Ascending aorta (tissue), 2 donors: ENCODE measurements at places on chromosomes 5 and 9.

GRCh38 chr9:15268782-15269181 lies 38.2 kb downstream of the TTC39B start:
- no peak for DNase-seq

DNA sequence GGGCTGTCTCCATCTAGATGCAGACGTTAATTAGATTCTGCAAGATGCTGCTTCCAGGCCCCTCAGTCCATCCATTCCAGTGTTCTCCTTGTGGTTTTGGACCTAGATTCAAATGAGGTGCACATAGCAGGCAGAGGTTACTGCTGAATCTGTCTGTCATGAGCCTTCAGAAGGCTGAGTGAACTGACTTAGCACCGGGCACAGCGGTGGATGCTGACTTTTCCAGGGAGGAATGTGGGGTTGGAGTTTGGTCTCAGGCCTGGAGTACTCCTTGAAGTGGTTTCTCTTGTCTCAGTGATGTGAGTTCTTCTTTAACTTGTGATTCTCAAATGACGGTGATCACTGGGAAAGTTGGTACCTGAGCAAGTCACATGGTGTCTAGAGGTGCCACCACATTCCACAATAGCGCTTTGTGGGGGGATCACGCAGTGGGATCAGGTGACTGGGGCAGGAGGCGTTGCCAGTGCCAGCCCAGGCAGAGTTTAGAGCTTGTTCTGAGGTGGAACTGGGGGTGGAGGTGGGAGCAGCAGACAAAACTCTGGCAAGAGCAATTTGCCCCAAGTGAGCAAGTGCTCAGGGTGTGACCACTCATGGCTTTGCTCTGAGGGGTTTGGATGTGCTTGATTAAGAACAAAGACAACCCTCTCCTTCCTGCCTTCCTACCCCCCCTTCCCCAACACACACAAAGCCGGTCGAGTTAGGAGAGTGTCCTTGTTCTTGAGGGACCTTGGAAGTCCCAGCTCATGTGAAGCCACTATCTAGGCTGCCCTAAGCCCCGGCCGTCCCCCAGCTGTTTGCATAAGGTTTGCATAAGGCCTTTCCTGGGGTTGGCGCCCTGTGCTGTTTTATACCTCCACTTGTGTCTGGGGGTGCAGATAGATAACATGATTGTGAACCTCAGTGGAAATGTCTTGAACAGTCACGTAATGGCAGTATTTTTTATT lies 25.1 kb downstream of the JADE2 start:
- DNase-seq = no peak

GRCh38 chr5:57221049-57221568 lies 47.2 kb downstream of the GPBP1 start:
- no peak for DNase-seq

- DNase-seq = no peak
Observed at GRCh38 chr5:14269395-14269794, 126.3 kb downstream of the TRIO start.

DNA sequence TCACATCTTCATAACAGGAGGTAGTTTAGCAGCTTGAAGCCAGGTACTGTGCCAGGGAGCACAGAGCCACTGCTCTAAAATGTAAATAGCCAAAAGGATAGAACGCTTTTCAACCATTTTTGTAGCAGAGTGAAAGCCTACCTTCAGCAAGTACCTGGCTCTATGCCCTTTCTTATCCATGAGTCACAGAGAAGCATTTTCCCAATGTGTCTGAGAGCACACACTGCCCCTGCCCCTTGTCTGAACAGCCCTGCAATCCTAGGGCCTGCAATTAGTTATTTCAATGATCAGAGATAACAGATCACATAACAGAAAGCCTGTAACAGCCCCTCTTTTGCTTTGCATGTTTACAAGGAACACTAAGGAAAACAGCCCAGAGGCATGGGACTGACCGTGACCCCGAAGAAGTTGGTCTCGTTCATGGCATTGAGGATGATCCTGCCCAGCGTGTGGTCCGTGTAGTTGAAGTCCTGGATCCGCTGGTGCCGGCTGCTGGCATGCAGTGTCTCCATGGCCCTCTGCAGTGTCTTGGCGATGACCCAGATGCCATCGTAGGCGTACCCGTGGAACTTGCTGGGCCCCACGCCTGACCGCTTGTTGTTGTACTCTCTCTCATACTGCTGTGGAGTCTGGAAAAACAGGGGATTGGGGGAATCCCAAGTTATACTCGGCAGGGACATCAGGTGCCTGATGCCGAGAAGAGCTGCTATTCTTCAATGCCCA lies 198.3 kb upstream of the TBC1D2 start:
- DNase-seq = no peak

DNA sequence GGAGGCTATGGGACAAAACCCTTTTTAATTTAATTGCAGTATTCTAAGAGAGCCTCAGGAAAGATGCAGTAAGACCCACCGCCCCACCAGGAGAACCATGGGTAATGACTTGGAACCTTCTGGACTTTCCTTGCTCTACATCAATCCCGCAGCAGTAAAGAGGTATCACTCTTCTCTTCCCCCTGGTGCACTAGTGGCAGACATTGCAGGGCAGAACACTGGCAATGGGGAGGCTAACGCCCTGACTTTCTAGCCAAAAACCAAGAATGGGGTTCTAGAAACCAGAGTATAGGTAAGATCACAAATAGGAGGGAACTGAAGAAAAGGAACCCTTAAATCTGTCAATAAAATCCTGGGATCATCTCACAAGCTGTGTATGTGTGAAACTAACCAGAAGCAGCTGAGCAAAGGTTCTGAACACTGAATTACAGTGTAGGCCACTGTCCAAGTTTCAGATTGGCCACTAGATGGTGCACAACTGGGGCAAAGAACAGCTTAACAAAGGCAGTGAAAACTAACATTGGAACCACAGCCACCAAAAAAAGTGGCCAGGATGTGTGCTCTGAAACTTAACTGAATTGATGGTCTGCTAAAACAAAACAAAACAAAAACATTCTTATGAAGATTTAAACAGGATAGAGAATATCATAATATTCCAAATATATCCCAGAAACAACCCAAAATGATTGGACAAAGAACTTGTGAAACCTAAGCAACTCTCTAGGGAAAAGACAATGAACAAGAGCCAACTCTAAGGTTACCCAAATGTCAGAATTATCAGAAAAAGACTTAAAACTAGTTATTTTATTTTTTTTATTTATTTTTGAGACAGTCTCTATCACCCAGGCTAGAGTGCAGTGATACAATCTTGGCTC lies 6.6 kb upstream of the FAM151B start:
- no peak for DNase-seq

DNA sequence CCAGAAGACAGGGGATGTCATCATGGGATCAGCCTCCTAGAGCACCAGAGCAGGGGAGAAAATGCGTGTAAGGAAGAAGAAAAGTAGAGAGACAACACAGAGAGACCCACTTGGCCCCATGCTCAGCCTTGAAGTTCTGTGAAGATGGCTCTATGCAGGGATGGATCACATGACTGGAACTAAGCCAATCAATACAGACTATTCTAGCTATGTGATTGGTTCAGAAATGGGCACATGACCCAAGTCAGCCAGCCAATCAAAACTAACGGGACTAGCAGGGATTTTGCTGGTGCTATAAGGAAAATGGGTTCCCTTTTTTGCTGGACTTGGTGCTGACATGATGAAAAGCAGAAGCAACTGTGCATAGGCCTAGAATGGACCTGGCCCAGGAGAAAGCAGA lies 173.0 kb upstream of the TBC1D2 start:
- no peak for DNase-seq

DNA sequence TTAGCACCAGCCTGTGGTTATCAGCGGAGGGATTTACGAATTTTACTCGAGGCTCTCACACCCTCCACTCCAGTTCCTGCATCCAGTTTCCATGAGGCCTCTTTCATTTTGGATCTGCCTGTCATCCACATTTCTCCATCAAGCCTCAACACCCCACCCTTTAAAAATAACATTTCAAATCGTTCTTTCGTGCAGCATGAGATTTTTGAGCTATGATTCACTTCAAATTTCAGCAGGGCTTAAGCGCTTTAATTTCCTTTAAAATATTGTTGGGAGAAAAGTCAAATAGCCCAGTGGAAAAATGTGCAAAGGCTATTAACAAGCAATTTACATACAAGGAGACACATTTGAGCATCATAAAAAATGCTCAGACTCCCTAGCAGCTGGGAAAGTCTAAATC lies 103.2 kb downstream of the MSX2 start:
- DNase-seq = no peak

- DNase-seq = no peak
Observed at GRCh38 chr9:135332979-135333748, 146.4 kb upstream of the PPP1R26 start.

- no peak for DNase-seq
Observed at GRCh38 chr9:110426052-110426709, 88.5 kb upstream of the TXNDC8 start.

GRCh38 chr5:140800816-140801493 lies at the start of gene PCDHA3:
PCDHA3 (plus strand) TSS chr5:140801057.
- no peak for DNase-seq

DNA sequence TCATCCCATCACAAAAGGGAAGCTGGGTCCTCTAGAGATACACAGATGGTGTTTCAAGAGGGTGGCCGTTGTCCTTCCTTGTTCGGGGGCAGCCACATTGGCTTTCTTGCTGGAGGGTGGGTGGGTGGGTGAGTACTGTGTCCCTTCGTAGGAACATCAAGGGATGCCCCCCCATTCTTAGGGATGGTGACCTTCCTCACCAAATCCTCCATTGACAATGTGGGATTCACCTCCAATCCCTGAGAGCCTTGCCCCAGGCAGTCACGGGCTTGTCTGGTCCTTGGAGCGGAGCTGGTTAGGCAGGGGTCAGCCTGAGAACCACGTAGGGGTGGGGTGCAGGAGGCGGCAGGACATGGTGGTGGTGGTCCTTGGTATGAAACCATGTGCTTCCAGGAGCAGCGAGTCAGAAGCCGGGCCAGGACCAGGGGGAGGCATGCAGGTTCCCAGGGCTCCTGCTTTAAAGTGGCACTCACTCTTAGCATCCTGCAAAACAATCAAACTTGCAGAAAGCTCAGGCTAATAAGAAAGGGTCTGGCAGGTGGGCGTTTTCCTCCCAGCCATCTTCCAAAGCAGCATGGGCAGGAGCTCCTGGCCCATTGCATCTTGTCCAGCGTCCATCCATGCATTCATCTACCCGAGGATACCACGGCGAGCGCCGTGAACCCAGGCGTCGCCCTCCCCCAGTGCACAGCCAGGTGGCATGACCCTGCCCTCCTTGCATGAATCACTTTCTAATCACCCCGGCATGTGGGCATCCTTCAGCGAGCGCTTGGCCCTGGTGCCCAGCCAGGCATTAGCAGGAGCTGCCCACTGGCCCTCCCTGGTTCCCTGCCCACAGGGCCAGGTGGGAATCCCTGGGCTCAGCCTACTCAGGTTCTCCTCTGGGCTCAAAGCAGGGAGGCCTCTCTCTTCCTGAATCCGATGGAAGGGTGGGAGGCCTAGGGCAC lies 76.4 kb downstream of the NTNG2 start:
- DNase-seq = no peak

- no peak for DNase-seq
Observed at GRCh38 chr5:80915716-80916115, 44.4 kb upstream of the RASGRF2 start.

DNA sequence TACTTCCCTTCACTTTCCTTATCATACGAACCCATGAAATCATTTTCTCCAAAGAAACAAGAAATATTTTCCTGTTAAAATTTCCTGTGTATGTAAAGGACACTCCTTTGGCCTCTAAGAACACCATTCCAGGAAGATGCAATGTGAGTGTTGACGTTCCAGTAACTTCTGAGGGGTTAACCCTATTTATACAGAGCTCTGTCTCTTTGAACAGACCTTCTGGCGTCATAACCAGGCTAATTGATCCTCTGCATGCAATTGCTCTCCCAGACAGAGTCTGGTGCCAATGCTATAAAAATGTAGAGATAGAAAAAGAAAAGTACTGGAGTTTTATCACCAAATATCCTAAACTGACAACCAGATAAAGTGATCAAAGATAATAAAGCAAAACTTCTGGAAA lies 218.5 kb downstream of the TLE1 start:
- DNase-seq = no peak

DNA sequence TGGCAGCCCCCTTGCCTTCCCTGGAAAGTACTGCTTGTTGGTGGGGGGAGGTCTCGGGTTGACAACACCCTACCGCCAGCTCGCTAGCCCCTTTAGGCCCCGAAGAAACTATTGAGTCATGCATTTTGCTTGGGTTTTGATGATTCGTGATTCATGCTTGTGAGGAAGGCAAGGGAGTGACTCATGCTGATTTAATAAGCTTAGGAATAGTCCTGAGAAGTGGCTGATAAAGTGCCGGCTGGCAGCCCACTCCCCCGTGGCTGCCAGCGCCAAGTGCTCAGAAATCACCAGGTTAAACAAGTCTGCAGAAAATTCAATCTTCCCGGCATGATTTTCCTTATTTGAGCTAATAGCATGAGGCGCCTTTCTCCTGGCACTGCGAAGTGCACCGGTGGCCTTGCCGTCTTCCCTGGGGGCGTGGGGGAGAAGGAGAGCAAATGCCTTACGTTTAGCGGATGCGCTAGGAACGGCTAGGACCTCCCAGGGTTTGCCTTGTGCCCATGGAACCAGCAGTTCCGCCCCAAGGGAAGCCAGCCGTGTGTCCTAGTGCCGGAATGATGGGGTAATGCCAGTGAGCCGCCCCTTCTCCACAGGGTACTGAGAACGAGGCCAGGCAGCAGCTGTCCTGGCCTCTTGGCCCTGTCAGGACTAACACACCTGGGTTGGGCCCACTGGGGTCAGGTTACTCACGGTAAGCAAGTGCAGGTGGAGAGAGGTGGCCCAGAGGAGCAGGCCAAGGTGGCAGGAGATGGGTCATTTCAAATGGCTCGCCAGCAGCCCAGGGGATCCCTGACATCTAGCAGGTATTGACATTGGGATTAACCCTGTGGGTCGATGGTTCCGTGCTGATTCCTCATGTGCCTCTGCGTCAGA lies 151.9 kb downstream of the MACROH2A1 start:
- no peak for DNase-seq

DNA sequence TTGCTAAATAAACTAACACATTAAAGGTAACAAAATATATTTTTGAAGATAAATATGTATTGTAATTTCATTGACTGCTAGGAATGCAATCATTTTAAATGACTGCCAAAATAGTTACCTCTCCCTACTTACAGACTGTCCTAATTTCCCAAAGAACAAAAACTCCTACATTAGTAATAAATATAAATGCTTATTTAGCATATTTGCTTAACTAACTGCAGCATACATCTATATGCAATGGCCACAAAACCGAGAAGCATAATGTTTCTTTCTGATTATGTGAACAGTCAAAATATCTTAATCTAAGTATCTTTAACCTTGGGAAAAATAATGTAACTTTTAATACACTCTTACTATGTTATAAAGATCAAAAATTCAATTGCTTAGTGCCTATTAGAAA lies 431.7 kb downstream of the HCN1 start:
- DNase-seq = no peak

DNA sequence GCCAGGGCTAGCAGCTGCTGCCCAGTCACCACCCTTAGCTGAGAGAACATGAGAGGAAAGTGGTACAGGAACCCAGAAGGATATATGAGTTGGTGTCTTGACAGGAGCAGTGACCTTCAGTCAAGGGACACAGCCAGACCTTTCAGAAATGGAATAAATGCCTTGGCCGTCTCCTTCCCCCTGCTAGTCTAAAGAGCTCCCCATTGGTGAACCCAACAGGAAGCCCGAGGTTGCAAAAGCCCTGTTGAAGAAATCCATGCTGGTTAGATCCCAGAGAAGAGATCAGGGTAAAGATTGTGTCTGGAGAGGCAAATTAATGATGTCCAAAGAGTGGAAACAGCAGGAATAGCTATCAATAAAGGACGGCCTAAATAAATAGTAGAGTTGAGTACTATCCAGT lies 244.5 kb downstream of the NR3C1 start:
- DNase-seq = no peak

- no peak for DNase-seq
Observed at GRCh38 chr9:88923653-88924288, 67.5 kb upstream of the S1PR3 start.
